ENCODE measurements at places on chromosomes 6 and 20. TPM values are rescaled to one million over a fixed set of nuclear protein-coding genes. Genes with fewer than 3 reads are reported as not detected.

The FOXP4 gene
- 0.82 TPM for total RNA-seq

The TFAP2D gene
- total RNA-seq: 2.9 TPM

The SAMD5 gene
- 11.8 TPM for total RNA-seq

The OR2J3 gene
- not detected for total RNA-seq

The MANEA gene
- total RNA-seq: 16.7 TPM

The ACSS2 gene
- 18.3 TPM for total RNA-seq

The AFG1L gene
- 10.2 TPM for total RNA-seq

The ZFP64 gene
- 10.2 TPM for total RNA-seq

The GRM1 gene
- 14.3 TPM for total RNA-seq

The CLPSL1 gene
- total RNA-seq: not detected

The ADNP gene
- 68.1 TPM for total RNA-seq

The WFDC11 gene
- total RNA-seq: not detected

The ADGRG6 gene
- 9.8 TPM for total RNA-seq

The SLC52A3 gene
- total RNA-seq: under 0.01 TPM

The GNMT gene
- not detected for total RNA-seq

The ANGPT4 gene
- total RNA-seq: not detected

The DDAH2 gene
- total RNA-seq: 90.9 TPM

The SAMD3 gene
- 18.3 TPM for total RNA-seq

The PRSS16 gene
- 0.41 TPM for total RNA-seq

The THEMIS gene
- total RNA-seq: 0.41 TPM

The PNRC1 gene
- total RNA-seq: 72.6 TPM

The SLC22A16 gene
- not detected for total RNA-seq
